A549 treated with CORT108297 at 1 μM for 4 hours (cell line): ENCODE measurements at places on chromosomes 16 and 17. TPM values are rescaled to one million over a fixed set of nuclear protein-coding genes. Genes with fewer than 3 reads are reported as not detected.

The TEX19 gene
- 0.30 to 0.60 TPM (median 0.44 TPM) in 5 replicates for total RNA-seq

The TBC1D3 gene
- total RNA-seq, result not detected in 5 replicates

The ASPA gene
- total RNA-seq, result not detected in 5 replicates

The SOCS3 gene
- total RNA-seq, result 32.7 to 54.0 TPM (median 47.5 TPM) in 5 replicates

The C17orf113 gene
- total RNA-seq, result 0.47 to 0.94 TPM (median 0.79 TPM) in 5 replicates

The FSCN2 gene
- total RNA-seq, result 0.84 to 1.6 TPM (median 1.2 TPM) in 5 replicates

The TM4SF5 gene
- total RNA-seq, result 0.51 to 1.2 TPM (median 0.90 TPM) in 5 replicates

The KRT32 gene
- 0.05 TPM in 1 of 5 replicates, not detected in the others for total RNA-seq

The KRT31 gene
- total RNA-seq, result not detected in 5 replicates

The TBC1D28 gene
- total RNA-seq, result not detected in 5 replicates

The GDPD1 gene
- 0.51 to 1.2 TPM (median 0.90 TPM) in 5 replicates for total RNA-seq

The NPIPA1 gene
- 38.8 to 54.2 TPM (median 50.0 TPM) in 5 replicates for total RNA-seq

The TBC1D3E gene
- not detected in 5 replicates for total RNA-seq

The NUBP2 gene
- 57.1 to 94.6 TPM (median 90.2 TPM) in 5 replicates for total RNA-seq

The JPT1 gene
- 762 to 868 TPM (median 811 TPM) in 5 replicates for total RNA-seq

The GJD3 gene
- total RNA-seq, result 0.31 to 1.2 TPM (median 0.92 TPM) in 5 replicates

The CLDN6 gene
- 0.30 to 0.53 TPM (median 0.35 TPM) in 5 replicates for total RNA-seq

The FOXL1 gene
- 0.66 to 1.9 TPM (median 1.2 TPM) in 5 replicates for total RNA-seq

The RAMP2 gene
- total RNA-seq, result 0.75 to 1.2 TPM (median 1.1 TPM) in 5 replicates

The SDR42E1 gene
- total RNA-seq, result 0.84 to 2.0 TPM (median 1.2 TPM) in 5 replicates

The CEMP1 gene
- 0.07 to 0.13 TPM (median 0.08 TPM) in 3 of 5 replicates, not detected in the others for total RNA-seq

The IL34 gene
- 0.48 to 1.1 TPM (median 0.72 TPM) in 5 replicates for total RNA-seq

The SLC13A5 gene
- 0.10 to 0.37 TPM (median 0.16 TPM) in 5 replicates for total RNA-seq

The ESRP2 gene
- 0.09 to 0.14 TPM (median 0.14 TPM) in 3 of 5 replicates, not detected in the others for total RNA-seq

The TERB1 gene
- 0.06 to 0.07 TPM in 2 of 5 replicates, not detected in the others for total RNA-seq

The KRT20 gene
- total RNA-seq, result 0.18 to 0.28 TPM (median 0.26 TPM) in 5 replicates

The SHISA6 gene
- total RNA-seq, result not detected in 5 replicates

The C1QL1 gene
- 14.7 to 35.1 TPM (median 30.0 TPM) in 5 replicates for total RNA-seq

The WSCD1 gene
- 2.6 to 4.4 TPM (median 4.1 TPM) in 5 replicates for total RNA-seq

The OTOP3 gene
- 0.05 TPM in 1 of 5 replicates, not detected in the others for total RNA-seq

The ALOX15 gene
- total RNA-seq, result 0.06 to 0.20 TPM (median 0.12 TPM) in 5 replicates

The AANAT gene
- total RNA-seq, result 0.15 to 0.33 TPM (median 0.22 TPM) in 5 replicates

The VTN gene
- total RNA-seq, result 16.9 to 24.9 TPM (median 20.6 TPM) in 5 replicates
